Activated naive CD8-positive, alpha-beta T cell treated with anti-CD3 and anti-CD28 coated beads for 36 hours (primary cell): ENCODE measurements at places on chromosomes 3 and 15. TPM values are rescaled to one million over a fixed set of nuclear protein-coding genes. Genes with fewer than 3 reads are reported as not detected.

The SH3GL3 gene
- not detected for total RNA-seq

The KBTBD13 gene
- total RNA-seq: not detected

The PYDC2 gene
- not detected for total RNA-seq

The FBXO40 gene
- not detected for total RNA-seq

The ADCY5 gene
- not detected for total RNA-seq

The ADAMTS9 gene
- total RNA-seq: not detected

The LYZL4 gene
- not detected for total RNA-seq

The FBXW12 gene
- not detected for total RNA-seq

The LRRIQ4 gene
- total RNA-seq: 0.18 TPM

The MORF4L1 gene
- 275 TPM for total RNA-seq

The CIB2 gene
- total RNA-seq: 1.9 TPM

The GABRG3 gene
- not detected for total RNA-seq

The TNNC1 gene
- 4.2 TPM for total RNA-seq

The SCAANT1 gene
- not detected for total RNA-seq

The SLC12A1 gene
- total RNA-seq: not detected

The ZNF620 gene
- 10.1 TPM for total RNA-seq

The PSMD2 gene
- 282 TPM for total RNA-seq

The DCUN1D1 gene
- total RNA-seq: 52.7 TPM

The CELSR3 gene
- total RNA-seq: 18.6 TPM

The SLC30A4 gene
- 1.9 TPM for total RNA-seq

The GOLGA8J gene
- not detected for total RNA-seq

The CA12 gene
- not detected for total RNA-seq

The TMEM207 gene
- total RNA-seq: not detected

The NT5DC2 gene
- 66.6 TPM for total RNA-seq

The DPPA4 gene
- total RNA-seq: 1.1 TPM

The GPR160 gene
- 8.2 TPM for total RNA-seq

The EPB42 gene
- not detected for total RNA-seq

The SEC22A gene
- total RNA-seq: 13.7 TPM

The CSPG5 gene
- total RNA-seq: 0.56 TPM

The TTLL13 gene
- 0.54 TPM for total RNA-seq

The RBP2 gene
- not detected for total RNA-seq

The DUOX2 gene
- total RNA-seq: not detected

The SLC15A2 gene
- 0.74 TPM for total RNA-seq

The UPK1B gene
- not detected for total RNA-seq
